ENCODE measurements at places on chromosomes 1 and 21. TPM values are rescaled to one million over a fixed set of nuclear protein-coding genes. Genes with fewer than 3 reads are reported as not detected.

Gene FOXO6
- 1.1 TPM for total RNA-seq

Gene HCRTR1
- total RNA-seq, result not detected

Gene C1orf185
- not detected for total RNA-seq

Gene USH2A
- total RNA-seq, result not detected

Gene OR2T4
- total RNA-seq, result not detected

Gene FNDC10
- total RNA-seq, result 2.2 TPM

Gene CCDC17
- total RNA-seq, result 2.5 TPM

Gene MPL
- not detected for total RNA-seq

Gene HSD11B1
- total RNA-seq, result 2.0 TPM

Data from sigmoid colon (tissue), 7 donors.